ENCODE measurements at places on chromosomes 1 and 21.

GRCh38 chr1:195096051-195096521 is 1512.2 kb downstream of the KCNT2 start:
- no peak for DNase-seq

DNA sequence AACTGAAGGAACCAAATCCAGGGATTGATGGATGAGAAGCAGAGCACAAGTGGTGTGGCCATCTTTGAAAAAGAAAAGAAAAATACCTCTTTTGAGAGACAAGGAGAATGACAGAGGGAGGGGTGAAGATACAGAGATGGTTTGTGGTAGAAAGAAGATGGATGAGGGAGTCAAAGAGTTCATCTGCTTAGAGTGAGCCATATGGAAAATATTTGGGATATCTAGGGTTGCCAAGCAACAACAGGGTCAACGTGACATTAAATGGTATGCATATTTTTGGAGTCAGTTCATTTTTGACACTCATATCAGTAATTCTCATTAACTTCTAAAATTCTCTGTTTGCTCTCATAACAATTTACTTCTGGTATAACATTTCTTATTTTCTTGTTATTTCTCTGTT is 50.7 kb downstream of the MACF1 start:
- no peak for DNase-seq

DNA sequence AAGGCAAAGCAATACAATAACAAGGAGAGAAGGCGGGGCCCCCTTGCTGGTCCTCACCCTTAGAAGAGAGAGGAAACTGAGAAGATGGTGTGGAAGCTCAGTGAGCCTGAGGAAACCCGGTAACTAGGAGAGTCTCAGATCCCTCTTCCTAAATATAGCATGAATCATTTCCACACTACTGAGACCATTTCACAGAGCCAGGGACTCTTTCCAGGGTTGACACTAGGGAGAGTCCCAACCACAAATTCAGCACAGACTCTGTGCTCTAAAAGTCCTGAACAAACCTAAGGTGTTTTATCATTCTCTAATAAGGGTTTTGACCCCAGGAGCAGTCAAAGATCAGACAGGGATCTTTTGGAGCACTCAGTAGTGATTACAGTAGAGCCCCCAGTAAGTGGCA is 647.7 kb downstream of the KCNT2 start:
- no peak for DNase-seq

- DNase-seq, result no peak
Measured at GRCh38 chr1:163106364-163106987, 37.3 kb downstream of the RGS4 start.

DNA sequence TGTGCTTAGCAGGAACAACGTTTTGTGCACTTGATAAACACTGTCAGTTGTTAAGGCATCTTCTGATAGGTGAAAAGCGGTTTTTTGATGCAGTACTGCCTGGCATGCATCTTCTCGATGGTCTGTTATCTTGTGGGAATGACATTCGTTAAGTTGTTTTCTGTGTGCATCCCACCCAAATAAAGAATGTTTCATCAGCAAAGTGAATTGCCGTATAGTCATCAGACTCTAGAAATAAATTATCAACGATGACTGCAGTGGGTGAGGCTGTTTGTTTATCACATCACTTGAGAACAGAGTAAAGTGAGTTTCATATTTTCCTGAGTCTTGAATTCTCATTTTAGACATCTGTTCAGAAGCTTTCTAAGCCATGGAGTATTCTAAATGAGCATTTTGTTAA is 34.1 kb downstream of the NFIA start:
- no peak for DNase-seq

- peak; percentile 71 for DNase-seq
Measured at GRCh38 chr1:41891199-41891896, 27.4 kb downstream of the HIVEP3 start.

DNA sequence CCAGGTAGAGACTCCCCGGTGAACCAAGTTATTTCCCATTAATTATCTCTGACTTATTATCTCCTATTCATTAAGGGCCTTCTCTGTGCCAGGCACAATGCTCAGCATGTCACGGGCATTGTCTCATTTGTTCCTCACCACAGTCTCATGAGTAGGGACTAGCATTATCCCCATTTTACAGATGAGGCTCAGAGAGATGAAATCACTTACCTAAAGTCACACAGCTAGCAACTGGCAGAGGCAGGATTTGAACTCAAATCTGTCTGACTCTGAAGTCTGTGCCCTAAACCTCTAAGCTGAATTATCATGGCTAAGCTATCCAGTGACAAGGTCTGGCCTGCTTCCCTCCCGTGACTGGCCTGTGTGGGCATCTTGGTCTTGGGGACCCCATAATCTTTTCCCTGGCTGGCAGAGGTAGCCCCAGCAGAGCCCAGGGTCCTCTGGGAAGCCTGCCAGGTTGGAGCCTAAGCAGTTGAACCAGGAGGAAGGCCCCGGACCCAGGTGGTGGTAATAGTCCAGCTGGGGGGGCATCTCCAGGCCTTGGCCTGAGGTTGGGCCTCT is 4.5 kb downstream of the MAP7D1 start:
- DNase-seq, result no peak

DNA sequence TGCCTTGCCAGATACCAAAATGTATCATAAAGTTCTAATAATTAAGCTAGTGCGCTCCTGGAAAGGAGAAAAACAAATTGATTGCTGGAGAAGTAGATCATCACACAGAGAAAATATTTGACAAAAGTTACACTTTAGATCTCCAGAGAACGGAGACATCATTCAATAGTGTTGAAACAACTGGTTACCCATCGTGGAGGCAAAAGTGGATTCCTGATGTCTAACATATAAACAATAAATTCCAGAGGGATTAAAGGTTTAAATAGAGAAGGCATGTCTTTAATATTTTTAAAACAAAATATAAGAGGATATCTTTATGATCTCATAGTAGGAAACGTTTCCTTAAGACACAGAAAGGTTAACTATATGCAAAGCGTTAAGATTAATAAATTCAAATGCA is 41.0 kb downstream of the NRIP1 start:
- DNase-seq, result no peak

DNA sequence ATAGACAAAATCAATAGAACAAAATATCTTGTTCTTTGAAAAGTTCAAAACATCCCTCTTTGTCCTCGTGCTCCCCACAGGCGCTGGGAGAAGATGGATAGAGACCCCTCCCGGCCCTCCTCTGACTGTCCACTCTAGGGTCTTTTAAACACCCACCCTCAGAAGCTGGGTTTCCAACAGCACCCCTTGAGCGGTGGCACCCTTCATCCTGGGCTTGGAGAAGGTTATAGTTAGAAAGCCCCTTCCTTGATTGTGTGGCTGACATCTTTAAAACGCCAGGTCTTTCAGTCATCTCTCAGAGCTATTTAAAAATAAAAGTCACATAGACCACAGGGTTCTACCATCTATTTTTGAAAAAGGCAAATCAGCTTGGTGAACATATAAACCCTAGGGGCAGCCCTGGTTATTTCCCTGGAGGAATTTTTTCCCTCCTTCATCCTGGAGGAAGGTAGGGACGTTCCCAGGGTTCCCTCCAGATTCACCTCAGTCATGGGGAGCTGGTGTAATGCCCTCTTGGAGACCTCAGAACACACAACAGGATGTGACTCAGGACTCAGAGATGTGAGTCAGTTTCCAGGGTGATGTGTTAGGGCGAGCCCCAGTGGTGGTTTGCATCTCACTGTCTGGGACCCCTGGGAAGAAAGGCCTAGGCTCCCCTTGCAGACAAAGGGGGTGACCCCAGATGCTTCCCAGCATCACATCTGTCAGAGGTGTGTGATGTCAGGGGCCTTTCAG is 138.5 kb downstream of the CLIC6 start:
- DNase-seq, result peak; percentile 71

DNA sequence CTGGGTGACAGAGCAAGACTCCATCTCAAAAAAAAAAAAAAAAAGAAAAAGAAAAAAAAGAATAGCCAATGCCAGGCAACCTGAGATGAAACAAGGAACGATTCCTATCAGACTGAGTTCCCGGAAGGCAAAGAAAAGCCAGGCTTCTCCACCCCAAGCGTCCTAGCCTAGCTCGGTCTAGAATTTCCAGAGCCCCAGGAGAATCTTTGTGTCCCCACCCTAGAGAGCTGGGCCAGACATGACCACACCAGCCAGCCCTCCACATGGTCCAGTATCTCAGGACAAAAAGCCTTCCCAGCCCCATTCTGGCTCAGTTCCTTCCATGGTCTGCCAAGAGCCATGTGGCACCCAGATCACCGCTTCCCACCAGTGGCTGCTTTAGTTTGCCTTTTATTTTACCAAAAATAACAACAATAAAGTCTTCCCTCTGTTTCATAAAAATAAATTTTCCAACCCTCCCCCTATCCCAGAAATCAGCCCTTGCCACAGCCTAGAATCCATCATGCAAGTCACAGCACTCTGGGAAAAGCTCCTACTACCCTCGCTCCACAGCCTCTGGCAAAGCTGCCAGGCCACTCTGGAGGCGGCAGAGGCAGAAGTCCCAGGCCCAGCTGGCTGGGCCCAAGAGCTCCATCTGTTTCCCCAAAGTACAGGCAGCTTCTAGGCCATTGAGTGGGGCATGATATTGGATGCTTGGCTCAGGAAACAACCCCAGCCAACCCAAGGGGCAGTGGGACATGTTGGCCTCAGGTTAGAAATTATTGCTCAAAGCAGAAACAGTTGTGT is 3.5 kb upstream of the MKNK1 start:
- no peak for DNase-seq

DNA sequence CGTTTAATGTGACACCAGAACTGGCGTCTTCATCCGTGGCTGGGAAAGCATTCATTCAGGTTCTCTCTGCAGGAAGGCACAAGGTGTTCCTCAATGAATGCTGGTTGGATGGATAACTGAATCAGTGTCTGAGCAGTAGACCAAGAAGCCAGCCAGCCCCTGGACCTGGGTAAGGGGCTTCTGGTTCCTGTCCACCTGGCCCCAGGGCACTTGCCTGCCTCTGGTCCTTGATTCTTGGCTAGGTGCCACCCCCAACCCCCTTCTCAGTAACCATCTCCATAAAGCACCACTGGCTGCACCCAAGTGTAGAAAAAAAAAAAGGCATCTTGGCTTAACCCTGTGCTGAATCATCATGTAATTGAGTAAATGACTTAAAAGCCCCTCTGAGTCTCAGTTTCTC is 59.1 kb downstream of the KCND3 start:
- no peak for DNase-seq

- no peak for DNase-seq
Measured at GRCh38 chr1:62691062-62691844, 3.1 kb upstream of the DOCK7 start.

DNA sequence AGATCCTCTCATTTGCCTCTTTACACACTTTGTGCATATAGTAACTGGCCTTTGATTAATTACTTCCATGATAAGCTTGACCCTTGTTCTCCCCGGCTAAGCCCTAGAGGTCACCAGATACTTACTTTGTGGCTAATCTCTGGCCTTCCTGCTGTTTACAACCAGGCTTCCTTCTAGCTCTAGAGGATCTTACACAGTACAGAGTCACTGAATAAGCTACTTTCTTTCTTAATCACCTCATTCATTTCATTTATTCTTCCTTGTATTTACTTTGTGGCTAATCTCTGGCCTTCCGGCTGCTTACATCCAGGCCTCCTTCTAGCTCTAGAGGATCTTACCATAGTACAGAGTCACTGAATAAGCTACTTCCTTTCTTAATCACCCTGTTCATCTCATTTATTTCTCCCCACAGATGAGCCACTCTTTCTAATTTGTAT is 144.3 kb upstream of the C1orf21 start:
- no peak for DNase-seq

DNA sequence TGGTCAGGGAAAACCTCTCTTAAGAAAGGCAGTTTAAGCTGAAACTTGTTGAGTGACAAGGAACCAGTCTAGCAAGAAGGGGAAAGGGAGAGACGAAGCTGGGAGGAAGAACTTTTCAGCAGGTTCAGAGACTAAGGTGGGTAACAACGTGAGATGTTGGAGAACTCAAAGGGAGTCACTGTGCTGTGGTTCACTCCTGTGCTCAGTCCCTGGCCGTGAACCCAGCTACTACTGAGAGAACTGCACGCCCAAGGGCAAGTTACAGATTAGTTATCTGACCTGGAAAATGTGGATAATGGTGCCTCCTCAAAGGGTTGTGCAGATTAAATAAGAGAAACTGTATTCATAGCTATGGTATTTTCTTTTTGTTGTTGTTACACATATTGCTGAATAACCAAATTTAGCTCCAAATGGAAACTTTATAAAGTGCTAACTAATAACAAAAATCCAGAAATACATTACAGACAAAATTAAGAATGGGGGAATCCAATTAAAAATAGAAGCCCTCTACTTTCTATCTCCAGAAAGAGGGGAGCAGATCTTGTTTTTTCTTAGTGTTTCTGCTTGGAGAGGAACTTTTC is 2.9 kb downstream of the ZBTB40 start:
- no peak for DNase-seq

- no peak for DNase-seq
Measured at GRCh38 chr1:12416744-12417143, 186.9 kb downstream of the VPS13D start.

- peak; percentile 20 for DNase-seq
Measured at GRCh38 chr1:234893725-234894630, 234.7 kb downstream of the TOMM20 start.

DNA sequence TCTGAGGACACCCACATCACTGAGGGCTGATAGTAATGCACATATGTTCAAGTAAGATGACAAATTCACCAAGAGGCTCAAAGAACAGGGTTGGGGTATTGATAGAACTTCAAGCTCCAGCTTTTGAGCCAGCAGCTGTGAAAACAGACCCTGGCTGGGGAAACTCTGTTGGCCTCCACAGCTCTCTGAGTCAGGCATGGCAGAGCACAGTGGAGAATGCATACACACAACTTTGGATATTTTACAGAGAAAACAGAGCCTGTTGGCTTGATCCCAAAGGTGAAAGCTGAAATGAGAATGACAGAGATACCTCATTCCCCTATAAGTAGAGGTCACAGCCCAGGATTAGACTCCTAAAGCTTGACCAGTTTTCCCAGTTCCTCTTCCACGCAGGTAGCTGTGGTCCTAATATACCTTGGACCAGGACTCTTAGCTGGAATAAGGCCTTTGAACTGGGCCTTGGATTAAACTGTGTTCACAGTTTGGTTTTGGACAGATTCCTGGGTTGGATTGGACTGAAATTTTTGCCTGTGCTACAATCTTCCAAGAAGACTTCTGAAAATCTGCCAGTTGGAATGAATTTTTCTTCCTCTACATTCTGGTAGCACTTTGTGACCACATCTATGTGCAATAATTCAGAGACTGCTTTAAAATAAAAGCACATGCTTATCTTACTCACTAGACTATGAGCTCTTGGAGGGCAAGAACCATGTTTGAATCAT is 101.6 kb upstream of the HMGB4 start:
- DNase-seq, result no peak
